Dermis microvascular lymphatic vessel endothelial cell (primary cell): ENCODE measurements at places on chromosomes 6 and 20. TPM values are rescaled to one million over a fixed set of nuclear protein-coding genes. Genes with fewer than 3 reads are reported as not detected.

- peak; percentile 16 for DNase-seq
Observed at GRCh38 chr20:37294262-37294981, 5.0 kb downstream of the MANBAL start.

DNA sequence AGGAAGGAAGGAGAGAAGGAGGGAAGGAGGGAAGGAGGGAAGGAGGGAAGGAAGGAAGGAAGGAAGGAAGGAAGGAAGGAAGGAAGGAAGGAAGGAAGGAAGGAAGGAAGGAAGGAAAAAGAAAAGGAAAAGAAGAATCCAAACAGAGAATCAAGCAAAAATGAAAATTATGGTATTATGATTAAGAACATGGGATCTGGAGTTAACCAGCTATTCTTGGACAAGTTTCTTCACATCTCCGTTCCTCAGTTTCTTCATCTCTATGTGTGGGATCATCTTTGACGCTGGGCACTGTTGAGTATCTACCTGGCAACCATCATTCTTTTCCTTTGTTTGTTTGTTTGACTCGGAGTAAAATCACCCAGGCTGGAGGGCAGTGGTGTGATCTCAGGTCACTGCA is 71.6 kb downstream of the ZNF217 start:
- no peak for DNase-seq

DNA sequence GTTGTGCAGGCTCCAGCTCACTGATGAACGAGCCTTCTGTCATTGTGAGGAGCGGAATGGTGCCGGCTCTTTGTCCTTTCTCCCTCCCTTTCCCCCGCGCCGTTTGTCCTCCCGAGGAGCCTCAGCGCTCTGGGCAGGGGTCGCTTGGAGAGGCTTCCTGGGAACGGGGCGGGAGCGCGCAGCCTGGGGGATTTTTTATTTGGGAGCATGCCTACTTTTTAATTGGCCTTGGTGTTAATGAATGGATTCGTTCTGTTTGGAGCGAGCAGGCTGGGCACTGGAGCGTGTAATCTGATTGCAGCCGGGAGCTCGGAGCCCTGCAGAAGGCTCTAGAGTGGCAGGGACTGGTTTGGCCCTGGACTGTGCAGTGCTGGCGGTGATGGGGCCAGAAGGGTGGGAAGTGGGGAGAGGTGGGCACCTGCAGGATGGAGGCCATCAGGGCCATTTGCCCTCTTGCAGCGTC is 118.8 kb downstream of the CDH4 start:
- DNase-seq = no peak

DNA sequence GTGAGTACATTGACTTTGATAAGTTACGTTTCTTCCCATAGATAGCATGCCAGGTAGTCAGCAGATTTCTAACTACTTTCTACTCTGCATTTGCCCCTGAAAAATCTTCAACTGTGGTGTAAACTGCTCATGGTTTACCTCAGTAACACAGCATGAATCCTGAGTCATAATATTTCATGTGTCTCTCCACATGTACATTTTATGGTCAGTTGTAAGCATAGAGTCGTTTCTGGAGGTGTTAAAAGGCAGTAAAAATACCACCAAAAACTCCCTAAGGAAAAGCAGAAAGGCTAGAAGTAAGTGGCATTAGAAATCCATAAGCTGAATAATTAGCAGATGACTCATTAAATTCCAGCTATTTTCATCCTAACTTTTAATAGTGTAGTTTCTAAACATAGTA is 4.1 kb upstream of the GPR63 start:
- DNase-seq = no peak

DNA sequence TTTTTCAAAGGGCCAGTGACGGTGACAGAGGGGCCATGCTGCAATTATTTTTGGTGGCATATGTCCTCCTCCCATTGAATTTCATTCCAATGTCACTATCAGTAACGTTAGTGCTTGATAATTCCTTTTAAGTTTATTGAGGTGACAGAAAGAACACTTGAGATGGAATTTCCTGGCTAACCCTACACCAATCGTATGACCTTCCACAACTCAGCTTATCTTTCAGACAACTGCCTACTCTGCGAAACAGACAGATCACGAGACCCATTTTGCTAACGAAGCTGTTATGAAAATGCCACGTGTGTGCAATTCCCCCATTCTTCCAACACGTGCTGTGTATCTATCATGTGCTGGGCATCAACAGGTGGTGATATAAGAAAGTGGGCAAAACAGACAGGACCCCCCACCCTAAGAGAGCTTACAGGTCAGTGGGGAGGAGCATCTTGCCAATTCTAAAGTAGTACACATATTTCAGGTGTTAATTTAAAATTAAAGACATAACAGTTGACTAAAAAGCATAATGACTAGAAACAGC is 113.0 kb downstream of the IRF4 start:
- no peak for DNase-seq

DNA sequence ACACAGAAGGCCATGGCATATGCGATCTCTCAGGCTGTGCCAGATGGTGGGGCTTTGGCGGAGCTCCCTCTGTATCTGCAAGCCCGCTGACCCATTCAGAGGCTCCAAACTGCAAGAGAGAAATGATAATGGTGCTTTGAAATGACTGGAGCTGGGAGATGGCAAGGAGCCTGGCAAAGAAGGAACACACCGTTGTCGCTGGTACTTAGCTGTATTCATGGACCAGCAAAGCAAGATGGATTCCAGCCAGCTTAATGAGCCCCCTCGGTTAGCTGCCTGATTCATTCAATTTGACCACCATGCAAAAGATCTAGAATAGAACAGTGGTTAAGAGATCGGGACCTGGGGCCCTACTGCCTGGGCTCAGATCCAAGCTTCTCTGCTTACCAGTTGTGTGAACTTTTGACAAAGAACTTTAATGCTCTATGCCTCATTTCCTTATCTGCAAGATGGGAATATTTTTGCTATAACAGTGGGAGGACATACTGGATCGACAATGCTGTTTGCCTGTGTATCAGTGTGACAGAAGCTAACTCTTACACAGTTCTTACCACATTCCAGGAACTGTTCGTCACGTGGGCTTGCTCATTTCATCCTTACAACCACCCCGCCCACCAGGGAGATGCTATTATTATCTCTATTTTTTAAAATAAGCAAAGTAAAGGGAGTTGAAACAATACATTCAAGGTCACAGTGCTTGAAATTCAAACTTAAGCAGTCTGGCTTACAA is 317.8 kb upstream of the SULF2 start:
- DNase-seq = peak; percentile 23

GRCh38 chr20:36115925-36116324 is 38.6 kb upstream of the EPB41L1 start:
- DNase-seq = no peak

- no peak for DNase-seq
Observed at GRCh38 chr6:2369606-2370005, 124.2 kb upstream of the GMDS start.

GRCh38 chr6:142819603-142820337 is 125.2 kb downstream of the HIVEP2 start:
- peak; percentile 98 for DNase-seq

- no peak for DNase-seq
Observed at GRCh38 chr6:154179434-154179833, 140.4 kb downstream of the OPRM1 start.

DNA sequence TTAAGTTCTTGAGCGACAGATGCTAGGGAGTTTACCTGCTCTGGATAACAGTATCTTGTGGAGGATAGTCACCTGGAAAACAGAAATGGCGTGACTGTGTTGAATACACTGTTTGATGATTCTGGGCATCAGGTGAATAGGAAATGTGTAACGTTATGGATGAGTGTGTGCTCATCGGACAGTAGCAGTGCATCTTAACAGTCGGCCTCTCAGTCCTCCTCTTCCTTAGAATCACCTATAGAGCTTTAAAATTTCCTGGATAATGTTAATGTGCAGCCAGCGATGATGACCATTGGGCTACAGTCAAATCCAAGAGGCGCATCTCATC is 217.7 kb downstream of the OR2B2 start:
- DNase-seq = no peak

- no peak for DNase-seq
Observed at GRCh38 chr6:159234102-159234553, 64.9 kb downstream of the FNDC1 start.

- DNase-seq = no peak
Observed at GRCh38 chr20:17023036-17023435, 203.8 kb upstream of the PCSK2 start.

DNA sequence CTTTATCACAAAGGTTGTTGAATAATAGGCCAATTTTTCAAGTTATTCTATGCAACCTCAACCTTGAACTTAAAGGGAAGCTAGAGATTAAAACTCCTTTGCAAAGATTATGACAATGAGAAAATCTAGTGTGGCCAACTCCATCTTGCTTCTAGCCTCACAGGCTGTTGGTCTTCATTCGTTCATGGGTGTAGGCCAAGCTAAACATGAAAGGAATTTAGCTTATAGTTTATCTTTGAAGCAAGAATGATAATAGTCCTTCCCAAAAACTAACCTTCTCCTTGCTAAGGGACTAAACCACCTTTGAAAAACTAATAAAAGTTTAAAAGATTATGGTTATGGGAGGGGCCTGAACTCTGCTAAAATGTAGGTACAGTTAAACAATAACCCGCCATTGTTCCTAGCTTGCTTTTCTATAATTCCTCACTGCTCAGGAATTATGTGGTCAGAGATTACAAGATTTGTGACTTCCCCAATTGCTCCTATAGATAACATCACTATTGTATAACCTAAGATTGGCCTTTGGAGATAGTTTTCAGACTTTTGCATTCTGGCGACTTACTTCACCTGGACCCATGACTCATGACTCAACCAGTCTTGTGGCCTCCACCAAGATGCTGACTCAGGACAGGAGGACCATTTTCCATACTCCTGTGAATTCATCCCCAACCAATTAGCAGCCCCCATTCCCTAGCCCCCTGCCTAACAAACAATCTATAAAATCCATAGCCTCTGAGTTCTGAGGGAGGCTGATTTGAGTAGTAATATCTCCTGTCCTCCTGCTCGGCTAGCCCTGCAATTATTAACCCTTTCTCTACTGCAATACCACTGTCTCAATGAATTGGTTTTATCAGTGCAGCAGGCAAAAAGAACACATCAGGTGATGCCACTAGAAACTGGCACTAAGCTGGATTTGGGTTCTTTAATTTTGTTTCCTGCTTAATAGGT is 154.5 kb downstream of the CD83 start:
- DNase-seq = no peak

Gene TMEM74B
- 0.26 and 0.76 TPM in 2 replicates for total RNA-seq

Gene ROMO1
- total RNA-seq = 176 and 319 TPM in 2 replicates

Gene GLP1R
- not detected in 2 replicates for total RNA-seq

Gene TCF19
- 12.8 and 21.7 TPM in 2 replicates for total RNA-seq

Gene SYCP2
- total RNA-seq = 0.64 and 1.1 TPM in 2 replicates

Gene SCUBE3
- 0.26 and 0.76 TPM in 2 replicates for total RNA-seq

Gene FUT9
- total RNA-seq = under 0.01 TPM in 1 of 2 replicates, not detected in the other

Gene MTFR2
- total RNA-seq = 0.76 and 1.5 TPM in 2 replicates

Gene PAK5
- total RNA-seq = under 0.01 TPM in 2 replicates

Gene TREML2
- not detected in 2 replicates for total RNA-seq

Gene FAM217A
- total RNA-seq = not detected in 2 replicates

Gene RTEL1
- 6.0 and 6.1 TPM in 2 replicates for total RNA-seq

Gene ADGB
- total RNA-seq = not detected in 2 replicates

Gene CRIP3
- total RNA-seq = not detected in 2 replicates

Gene GRM1
- total RNA-seq = 0.13 TPM in 2 replicates
